ENCODE measurements at places on chromosomes 2 and 18.

GRCh38 chr18:10454681-10455557 lies 484 bp downstream of the APCDD1 start:
- no peak for DNase-seq

- DNase-seq = no peak
Measured at GRCh38 chr2:76444732-76445131, 734.0 kb upstream of the GCFC2 start.

- DNase-seq = no peak
Measured at GRCh38 chr18:38454764-38455469, 889.3 kb upstream of the CELF4 start.

GRCh38 chr2:15691586-15692310 lies 100.1 kb downstream of the DDX1 start:
- DNase-seq = no peak

- DNase-seq = no peak
Measured at GRCh38 chr2:23436346-23437098, 51.5 kb downstream of the KLHL29 start.

DNA sequence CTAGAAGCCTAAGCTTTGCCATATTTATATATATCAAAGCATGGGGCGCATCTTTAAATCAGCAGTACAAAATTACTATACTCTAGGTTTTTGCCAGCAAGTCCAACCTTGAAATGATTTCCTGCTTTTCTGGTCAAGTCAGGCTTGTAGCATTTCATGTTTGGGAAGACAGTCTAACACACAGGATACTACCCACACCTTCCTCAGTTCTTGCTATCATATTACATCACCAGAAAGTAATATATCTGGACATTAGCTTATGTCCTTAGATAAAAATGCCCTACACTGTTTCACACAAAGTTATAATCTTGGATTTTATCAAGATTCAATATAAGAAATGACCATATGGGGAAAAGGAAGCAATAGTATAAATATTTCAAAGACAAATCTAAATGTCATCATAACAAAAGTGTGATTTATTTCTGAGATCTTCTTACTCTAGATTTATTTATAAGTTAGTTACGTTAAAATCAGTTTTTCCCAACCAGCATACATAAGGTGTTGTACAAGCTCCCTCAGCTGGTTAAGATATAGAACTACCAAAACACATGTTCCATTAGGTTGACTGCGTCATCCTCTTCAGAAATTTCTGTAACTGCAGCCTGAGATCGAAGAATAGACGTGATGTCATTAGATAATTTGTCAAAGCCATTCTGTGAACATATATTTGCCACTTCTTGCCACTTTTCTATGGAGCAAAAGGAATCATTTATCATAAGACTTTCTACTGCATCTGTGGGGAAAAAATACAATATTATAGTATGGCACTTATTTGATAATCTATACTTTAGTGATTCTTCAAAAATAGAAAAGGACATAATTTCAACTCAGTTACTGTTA lies 56.6 kb downstream of the CLHC1 start:
- DNase-seq = peak; percentile 93

DNA sequence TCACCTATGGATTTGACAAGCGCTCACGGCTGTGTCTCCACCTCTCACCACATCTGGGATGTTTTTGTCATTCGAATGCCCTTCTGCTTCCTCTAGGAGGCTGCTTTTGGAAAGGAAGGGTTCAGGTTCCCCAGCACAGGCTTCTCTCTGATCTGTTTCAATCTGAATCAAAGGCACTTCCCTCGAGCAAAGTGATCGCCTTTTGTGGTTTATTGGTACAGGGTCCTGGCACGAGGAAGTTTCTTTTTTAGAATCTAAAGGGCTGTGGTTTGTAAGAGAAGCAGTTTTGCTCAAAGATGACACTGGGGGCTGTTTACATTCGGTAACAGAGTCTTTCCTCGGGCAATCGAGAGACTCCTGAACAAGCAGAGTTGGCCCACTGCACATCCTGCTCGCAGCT lies 145.0 kb downstream of the DAW1 start:
- peak; percentile 11 for DNase-seq
